CD8-positive, alpha-beta memory T cell (primary cell): ENCODE measurements at places on chromosomes 12 and 14. TPM values are rescaled to one million over a fixed set of nuclear protein-coding genes. Genes with fewer than 3 reads are reported as not detected.

GRCh38 chr12:50922820-50923219, 29.5 kb upstream of the HIGD1C start:
- no peak for DNase-seq

- no peak for DNase-seq
Observed at GRCh38 chr12:118145113-118145797, 9.3 kb downstream of the PEBP1 start.

- DNase-seq = no peak
Observed at GRCh38 chr14:61103541-61104339, 122.7 kb downstream of the SLC38A6 start.

- DNase-seq = no peak
Observed at GRCh38 chr12:113604666-113605065, 133.0 kb upstream of the LHX5 start.

- DNase-seq = no peak
Observed at GRCh38 chr12:68200854-68201253, 24.8 kb downstream of the IL26 start.

DNA sequence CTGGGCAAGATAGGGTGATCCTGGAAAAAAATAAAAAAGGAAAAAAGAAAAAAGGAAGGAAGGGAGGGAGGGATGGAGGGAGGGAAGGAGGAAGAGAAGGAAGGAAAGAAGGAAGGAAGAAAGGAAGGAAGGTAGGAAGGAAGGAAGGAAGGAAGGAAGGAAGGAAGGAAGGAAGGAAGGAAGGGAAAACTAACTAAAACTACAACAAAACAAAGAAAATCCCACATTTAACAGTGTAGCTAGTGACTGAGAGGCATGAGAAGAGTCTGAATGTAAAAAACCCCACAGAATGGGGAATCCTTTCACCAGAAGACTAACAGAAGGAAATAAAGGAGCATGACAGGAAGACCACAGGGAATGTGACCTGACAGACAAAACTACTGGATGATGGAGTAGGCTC, 345.7 kb downstream of the NOVA1 start:
- DNase-seq = no peak

DNA sequence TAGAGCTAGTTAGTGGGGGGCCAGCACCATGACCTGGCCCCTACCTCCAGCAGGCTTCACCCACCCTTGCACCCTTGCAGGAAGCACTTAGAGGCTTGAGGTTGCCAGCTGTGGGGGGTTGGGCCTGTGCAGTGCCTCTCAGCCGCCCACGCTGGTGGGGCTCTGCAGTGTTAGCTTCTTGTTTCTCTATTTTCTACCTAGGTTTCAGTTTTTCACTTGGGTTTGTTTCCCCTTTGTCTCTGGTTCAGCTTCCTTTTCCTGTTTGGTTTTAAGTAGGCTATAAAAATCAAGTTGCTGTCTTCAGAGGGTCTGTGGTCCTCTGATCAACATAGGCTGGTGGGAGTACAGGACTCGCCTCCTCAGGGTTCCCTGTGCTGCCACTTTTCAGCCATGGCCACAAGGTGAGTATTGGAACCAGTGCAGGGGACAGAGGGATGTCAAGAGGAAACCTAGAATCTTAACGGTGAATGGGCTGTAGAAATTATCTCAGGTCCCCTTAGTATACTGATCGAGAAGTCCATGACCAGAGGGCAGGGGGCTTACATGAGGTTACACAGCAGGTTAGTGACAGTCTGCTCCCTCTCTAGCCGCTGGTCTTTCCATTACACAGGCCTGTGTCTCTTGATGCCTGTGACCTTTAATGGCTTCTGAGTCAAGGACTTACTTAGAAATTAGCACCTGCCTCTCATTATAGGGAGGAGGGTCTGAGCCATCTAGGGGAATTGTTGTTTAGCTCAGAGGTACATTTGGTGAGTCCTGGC, at the start of gene EVL:
Gene EVL, plus strand, starts transcription at position 312 of the 761 bp plus-strand sequence. Its CDS starts 79 bp downstream, at position 391.
- DNase-seq = peak; percentile 87

GRCh38 chr12:26728205-26729050, 104.6 kb downstream of the ITPR2 start:
- no peak for DNase-seq

DNA sequence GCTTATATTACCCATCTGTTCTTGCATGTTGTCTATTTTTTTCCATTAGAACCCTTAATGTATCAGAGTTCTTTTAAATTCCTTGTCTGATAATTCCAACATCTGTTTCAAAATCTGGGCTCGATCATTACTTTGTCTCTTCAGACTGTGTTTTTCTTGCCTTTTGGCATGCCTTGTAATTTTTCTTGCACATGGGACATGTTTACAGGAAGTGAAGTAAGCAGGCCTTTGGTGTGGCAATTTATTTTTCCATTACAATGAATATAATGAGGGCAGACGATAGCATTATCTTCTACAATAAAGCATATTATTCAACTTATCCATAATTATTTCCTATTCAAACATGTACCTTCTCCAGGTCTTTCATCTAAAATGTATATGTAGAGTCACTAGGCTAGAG, 48.3 kb downstream of the STXBP6 start:
- DNase-seq = no peak

GRCh38 chr14:23561873-23562821, 5.4 kb downstream of the AP1G2 start:
- DNase-seq = no peak

DNA sequence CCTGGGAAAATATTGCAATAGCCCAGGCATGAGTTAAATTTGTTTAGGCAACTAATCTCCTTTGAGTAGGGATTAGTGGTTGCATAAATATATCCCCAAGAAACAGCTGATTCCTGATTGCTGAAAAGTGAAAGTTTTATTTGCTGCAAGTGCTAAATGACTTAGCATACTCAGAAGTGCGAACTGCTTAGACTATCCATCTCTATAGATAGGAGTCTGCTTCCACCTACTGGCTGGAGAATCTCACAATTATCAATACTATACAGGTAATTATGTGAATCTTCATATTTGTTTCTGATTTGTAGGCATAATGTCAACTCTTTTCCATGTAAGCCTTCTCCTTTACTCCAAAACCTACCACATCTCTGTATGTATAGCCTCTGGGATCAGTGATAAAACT, 12.0 kb upstream of the SLCO1B3 start:
- DNase-seq = no peak

- DNase-seq = no peak
Observed at GRCh38 chr14:43184540-43184939, 1322.5 kb downstream of the FSCB start.

DNA sequence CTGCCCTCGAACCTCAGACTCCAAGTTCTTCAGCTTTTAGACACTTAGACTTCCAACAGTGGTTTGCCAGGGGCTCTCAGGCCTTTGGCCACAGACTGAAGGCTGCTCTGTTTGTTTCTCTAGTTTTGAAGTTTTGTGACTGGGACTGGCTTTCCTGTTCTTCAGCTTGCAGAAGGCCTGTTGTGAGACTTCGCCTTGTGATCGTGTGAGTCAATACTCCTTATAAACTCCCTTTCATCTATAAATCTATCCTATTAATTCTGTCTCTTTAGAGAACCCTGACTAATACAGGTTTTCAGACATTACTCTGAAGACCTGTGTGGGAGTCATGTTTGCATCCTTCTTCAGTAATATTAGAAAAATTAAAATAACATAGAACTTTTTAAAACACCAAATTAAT, 289.1 kb downstream of the RMST start:
- DNase-seq = no peak

- DNase-seq = no peak
Observed at GRCh38 chr14:31944256-31945073, 132.6 kb upstream of the ARHGAP5 start.

DNA sequence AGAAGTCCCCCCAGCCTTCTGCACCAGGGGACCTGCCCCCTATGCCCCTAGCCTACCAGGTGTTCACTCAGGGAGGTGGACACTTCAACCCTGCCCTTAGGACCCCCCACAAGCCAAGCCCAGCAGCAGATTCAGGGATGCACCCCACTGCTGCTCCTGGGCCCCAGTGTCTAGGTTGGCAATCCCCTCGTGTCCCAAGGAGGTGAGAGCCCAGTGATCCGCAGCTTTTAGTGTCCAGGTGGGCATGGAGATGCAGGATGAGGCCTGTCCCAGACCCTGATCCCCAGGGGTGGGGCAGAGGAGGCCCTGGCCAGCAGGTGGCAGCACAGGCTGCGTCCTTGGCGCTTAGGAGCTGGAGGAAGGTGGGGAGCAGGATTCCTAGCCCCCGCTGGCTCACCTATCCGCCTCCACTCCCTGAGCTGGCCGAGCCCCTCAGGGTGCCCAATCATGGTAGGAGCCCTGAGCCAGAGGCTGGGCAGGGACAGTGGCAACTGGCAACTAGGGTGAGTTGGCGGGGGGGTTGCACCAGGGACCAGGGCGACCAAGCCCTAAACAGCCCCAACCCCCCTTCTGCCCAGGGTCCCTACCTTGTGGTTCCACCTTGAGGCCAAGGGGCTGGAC, 4.1 kb downstream of the CKB start:
- DNase-seq = peak; percentile 52

DNA sequence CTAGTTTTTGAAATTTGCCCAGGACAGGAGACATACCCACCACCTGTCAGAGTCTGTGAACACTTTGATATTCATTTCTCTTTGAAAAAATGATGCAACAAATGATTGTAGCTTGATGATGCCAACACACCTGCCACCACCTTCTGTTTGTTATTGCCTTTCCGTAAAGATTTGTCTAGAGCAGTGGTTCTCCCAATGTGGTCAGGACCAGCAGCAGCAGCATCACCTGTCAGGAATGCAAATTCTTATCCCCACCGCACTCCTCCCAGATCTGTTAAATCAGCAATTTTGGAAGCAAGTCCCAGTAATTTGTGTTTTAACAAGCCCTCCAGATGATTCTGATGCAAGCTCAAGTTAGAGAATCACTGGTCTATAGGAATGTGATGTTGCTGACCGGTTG, 9.9 kb downstream of the CCDC175 start:
- DNase-seq = no peak

DNA sequence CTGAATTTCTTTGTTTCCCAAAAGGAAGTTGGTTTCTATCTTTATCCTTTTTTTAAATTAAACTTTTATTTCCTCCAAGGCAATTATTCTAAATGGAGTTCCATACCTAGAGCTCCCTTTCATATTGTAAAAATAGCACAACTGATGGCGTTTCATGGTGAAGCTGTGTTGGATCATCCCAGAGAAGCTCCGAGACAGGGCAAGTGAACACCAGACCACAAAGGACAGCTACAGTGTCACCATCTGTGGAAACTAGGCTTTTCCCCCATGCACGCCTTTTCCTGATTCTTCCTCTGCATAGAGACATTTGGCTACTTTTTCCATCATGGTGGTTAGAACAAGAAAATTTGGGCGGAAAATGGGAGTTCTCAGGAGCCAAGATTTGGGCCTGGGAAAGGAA, 12.7 kb downstream of the TPCN1 start:
- DNase-seq = no peak

DNA sequence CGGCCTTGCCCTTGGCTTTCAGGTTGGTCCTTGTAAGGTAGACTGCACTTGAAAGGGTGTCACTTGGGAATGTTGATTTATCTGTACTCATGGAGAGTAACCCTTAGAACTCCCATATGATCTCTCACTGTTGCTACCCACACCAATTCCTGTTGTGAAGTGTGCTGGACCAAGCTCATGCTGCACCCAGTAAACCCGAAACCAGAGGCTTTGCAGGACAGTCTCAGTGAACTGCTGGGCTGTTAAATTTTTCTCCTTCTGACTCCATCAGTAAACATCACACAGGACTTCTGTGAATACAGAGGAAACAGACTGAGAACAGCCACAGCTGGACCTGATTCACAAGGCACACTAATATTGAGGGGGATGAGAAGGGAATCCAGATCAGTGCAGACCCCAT, 783.0 kb downstream of the TMEM121 start:
- DNase-seq = no peak

- no peak for DNase-seq
Observed at GRCh38 chr12:117732761-117733548, 235.8 kb downstream of the KSR2 start.

GRCh38 chr14:76919431-76920330, 93.5 kb downstream of the LRRC74A start:
- no peak for DNase-seq

GRCh38 chr14:88992011-88992410, 167.6 kb downstream of the TTC8 start:
- no peak for DNase-seq

DNA sequence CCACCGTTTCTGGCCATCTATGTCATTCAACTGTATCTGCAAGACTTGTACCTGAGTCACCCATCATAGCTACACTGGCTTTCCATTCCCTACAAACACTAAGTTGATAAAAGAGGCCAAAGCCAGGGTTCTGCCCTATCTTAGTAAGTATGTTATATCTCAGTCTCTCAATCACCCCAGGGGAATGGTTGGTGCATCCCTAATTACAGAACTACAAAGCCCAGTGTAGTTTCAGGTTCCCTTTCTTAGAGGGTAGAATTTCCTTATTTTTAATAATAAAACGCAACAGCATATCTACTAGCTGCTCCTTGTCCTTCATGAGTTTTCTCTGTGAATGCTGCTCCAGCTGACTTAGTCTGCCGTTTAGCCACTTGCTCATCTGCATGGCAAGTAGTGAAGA, 57.6 kb downstream of the ST8SIA1 start:
- DNase-seq = no peak

DNA sequence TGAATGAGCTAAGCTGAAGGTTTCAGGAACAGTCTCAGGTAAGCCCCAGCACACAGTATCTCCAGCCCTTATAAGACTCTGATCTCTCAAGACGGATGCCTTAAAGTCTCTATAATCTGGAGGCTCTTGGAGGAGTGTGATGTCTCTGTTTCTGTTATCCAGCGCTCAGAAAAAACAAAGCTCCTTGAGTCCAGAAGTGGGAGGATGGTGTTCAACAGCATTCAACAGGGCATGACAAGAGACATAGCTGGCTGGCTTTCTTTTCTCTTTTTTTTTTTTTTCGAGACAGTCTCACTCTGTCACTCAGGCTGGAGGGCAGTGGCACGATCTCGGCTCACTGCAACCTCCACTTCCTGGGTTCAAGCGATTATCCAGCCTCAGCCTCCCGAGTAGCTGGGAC, 31.6 kb upstream of the TESC start:
- no peak for DNase-seq

DNA sequence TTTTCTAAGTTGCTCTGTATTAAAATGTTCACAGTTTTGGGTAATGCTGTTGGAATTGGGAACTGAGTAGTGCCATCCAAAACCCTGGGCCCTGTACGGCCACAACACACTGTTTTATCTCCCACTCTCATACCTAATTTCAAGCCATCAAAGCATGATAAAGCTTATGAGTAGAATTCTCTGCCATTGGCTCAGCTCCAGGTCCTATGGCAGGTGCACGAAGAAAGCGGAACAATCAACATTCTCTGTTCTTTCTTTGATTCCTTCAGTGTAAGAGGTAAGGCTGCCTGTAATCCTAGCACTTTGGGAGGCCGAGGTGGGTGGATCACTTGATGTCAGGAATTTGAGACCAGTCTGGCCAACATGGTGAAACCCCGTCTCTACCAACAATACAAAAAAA, 394.9 kb downstream of the CCDC91 start:
- DNase-seq = no peak

Gene ST8SIA1
- total RNA-seq = 11.4 TPM

Gene SIRT4
- total RNA-seq = 1.8 TPM

Gene EEF1AKMT3
- 3.5 TPM for total RNA-seq

Gene KRT7
- total RNA-seq = 3.2 TPM

Gene KRT3
- not detected for total RNA-seq

Gene CLEC9A
- not detected for total RNA-seq

Gene TAS2R13
- 0.26 TPM for total RNA-seq

Gene UNC119B
- total RNA-seq = 29.8 TPM

Gene AVPR1A
- total RNA-seq = not detected

Gene KLRG1
- total RNA-seq = 11.5 TPM

Gene TAS2R31
- 1.3 TPM for total RNA-seq

Gene SLC4A8
- total RNA-seq = 2.2 TPM

Gene BATF
- total RNA-seq = 172 TPM
